Activated CD4-positive, alpha-beta T cell treated with anti-CD3 and anti-CD28 coated beads, Interleukin-2, amount 50 U/mL, for 4 hours (primary cell): ENCODE measurements at places on chromosomes 11 and 22.
A peak's percentile ranks its signal among the peaks of the same experiment; 100 is the strongest.

- no peak for DNase-seq
Observed at GRCh38 chr11:103980108-103980507, 56.3 kb upstream of the DDI1 start.

DNA sequence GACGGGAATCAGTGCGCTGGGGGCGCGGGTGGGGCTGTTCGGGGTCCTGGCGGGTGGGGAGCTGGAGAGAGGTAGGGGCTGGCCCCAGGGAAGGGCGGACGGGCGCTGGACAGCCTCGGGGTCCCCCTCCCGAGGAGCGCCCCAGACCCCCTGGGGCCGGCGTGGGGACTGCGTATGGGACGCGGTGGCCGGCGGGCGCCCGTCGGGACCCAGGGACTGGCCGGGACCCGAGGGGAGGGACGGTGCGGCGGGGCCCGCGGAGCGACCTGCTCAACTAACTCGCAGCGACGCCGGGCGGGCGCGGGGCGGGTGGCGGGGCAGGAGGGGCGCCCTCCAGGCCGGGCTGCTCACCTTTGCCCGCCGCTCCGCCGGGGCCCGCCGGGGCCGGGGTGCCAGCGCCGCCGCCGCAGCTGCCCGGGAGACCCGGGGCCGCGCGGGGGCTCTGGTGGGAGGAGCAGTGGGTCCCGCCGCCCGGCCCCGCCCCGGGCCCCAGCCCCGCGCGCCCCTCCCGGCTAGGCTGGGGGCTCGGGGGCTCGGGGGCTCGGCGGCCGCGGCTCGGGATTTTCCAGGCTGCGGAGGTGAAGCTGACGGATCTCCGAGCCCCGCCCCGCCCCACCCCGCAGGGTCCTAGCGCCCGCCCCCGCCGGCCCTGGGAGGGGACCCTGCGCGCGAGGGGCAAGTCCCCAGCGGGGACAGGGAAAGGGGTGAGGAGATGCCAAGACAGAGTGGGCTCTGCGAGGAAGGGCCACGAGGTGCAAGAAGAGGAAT, 12.3 kb downstream of the STARD10 start:
- DNase-seq = peak; percentile 57

DNA sequence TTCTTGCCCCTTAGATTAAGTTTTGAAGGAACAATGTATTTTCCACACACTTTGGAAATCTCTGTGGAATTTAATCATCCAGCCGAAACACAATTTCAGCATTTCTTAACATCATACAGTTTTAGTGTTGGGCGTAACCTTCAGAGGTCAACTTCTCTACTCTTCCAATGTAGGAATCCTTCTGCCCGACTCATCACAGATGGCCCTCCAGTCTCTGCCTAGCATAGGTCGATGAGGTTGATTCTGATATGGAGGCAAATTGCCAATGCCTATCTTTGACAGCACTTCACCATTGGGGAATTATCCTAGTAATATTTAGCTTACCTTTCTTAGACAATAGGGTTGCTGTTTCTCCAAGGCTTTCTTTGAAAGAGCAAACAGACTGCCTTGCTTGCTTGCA, 175.7 kb upstream of the TTC12 start:
- DNase-seq = no peak

- no peak for DNase-seq
Observed at GRCh38 chr11:128941110-128941509, 1.6 kb downstream of the TP53AIP1 start.

- no peak for DNase-seq
Observed at GRCh38 chr11:109794501-109794900, 298.7 kb upstream of the ZC3H12C start.

- DNase-seq = no peak
Observed at GRCh38 chr22:19473578-19473977, 5.4 kb downstream of the UFD1 start.

- DNase-seq = no peak
Observed at GRCh38 chr11:64608636-64609035, 17.6 kb downstream of the SLC22A12 start.

DNA sequence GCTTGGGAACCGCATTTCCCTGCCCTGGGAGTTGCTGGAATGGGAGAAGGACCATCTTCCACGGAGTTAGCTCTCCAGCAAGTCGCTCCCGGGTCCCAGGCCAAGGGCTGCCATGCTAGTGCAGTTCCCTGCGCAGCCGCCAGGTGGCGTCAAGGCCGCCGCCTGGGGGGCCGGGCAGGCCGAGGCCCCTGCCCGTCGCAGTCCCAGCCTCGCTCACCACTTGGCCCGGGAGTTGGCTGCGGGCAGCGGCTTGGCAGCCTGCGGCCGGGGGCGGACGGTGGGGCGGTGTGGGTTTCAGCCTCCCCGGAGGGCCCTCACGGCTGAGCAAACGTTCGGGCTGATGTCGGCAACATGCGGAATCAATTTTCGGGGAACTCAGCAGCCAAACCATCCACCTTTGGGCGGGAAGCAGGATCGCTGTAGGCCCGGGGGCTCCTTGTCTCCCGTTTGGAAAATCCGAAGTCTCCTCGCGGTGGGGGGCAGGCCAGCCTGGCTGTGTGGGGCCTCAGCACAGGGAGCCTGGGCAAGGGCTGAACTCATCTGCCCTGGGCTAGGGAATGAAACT, 415.1 kb downstream of the SOX6 start:
- DNase-seq = no peak

GRCh38 chr22:20403779-20404140, 9.8 kb downstream of the ZNF74 start:
- DNase-seq = no peak

- no peak for DNase-seq
Observed at GRCh38 chr11:1483445-1483961, 3.1 kb downstream of the MOB2 start.

GRCh38 chr11:100151944-100152343, 535.1 kb upstream of the ARHGAP42 start:
- no peak for DNase-seq

DNA sequence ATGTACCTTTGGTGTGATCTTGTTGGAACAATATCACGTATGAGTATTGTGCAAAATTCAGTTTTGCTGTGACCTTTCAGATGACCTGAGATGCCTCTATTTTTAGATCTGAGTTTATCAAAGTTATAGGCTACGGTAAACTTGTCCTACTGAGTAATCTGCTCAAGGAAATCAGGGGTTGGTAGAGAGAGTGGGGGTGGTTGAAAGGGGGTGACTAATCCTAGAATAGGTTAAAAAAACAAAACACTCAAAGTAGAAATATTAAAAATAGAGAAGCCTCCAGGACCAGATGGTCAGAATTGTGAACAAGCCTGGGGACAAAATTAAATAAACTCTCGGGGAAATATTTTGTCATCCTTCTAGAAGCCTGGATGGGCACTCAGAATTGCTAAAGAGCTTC, 59.9 kb upstream of the C11orf87 start:
- no peak for DNase-seq
